Tibial artery (tissue), 4 donors: ENCODE measurements at places on chromosomes 5 and 9.

- DNase-seq, result no peak
These were observed 46.4 kb upstream of the SEMA4D start for GRCh38 chr9:89544279-89544661.

GRCh38 chr5:96616801-96617200, 45.4 kb upstream of the CAST start:
- no peak for DNase-seq

DNA sequence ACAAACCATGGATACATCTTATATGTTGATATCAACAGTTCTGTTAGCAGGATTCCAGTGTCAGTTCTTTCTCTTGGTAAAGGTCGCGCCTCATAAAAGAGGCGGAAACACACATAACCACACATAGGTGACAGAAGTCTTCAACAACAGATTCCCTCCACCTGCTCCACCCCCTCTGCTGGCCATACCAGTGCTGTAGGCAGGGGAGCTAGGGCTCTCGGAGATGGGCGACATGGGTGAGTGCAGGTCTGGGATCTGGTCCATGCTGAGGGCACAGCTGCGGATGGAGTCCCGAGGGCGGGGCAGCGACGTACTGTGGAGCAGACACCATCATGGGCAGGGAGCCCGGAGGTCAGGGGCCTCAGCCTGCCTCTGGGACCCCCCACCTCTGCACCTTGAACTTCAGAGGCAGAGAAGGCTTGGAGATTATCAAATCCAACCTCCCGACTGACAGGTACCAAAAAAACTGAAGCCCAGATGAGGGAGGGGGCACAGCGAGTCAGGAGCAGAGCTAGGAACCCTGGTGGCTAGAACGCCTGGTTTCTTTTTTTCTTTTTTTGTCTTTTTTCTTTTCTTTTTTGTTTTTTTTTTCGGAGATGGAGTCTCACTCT, 12.0 kb upstream of the TOR2A start:
- DNase-seq, result no peak

DNA sequence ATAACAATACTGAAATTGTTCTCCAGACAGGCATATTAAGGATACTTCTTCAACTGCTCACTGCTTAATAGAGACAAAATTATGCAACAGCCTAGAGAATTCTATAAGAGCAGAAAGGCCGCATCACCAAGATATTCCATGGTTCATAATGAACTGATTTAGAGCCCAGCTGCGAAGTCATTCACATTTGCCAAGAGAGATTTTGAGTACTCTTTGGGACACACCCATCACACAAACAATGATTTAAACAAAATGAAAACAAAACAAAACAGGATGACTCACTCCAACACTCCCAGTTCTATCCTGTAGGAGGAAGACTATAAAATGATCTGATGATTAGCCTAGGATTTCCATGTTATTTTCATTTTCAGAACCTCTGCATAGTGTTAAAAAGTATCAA, 145.7 kb upstream of the GNA14 start:
- no peak for DNase-seq

DNA sequence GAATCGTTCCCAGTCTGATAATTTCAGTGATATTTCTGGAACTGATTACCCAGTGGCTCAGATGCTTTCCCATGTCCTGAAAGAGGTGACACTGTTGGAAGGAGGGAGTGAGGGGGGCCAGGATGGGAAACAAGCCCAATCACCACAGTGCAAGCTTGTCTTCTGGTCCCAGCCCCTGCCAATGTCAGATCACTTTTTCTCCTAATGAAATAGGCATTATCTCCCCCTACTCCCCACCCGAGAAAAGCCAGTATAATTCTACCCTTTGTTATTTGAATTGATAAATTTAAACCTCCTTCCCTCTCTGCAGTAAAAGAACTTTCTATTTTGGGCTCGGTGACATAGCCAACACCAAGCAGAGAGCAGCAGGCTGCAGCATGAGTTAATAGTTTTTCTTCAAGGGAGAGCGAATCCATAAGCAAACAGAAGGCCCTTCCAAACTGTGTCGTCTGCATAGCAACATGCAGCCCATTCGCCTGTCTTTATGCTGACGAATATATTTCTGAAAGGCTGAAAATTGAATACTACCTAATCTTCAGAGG, 14.6 kb upstream of the PPP2CA start:
- no peak for DNase-seq

GRCh38 chr9:93258818-93259489, 75.0 kb downstream of the WNK2 start:
- DNase-seq, result peak; percentile 43

DNA sequence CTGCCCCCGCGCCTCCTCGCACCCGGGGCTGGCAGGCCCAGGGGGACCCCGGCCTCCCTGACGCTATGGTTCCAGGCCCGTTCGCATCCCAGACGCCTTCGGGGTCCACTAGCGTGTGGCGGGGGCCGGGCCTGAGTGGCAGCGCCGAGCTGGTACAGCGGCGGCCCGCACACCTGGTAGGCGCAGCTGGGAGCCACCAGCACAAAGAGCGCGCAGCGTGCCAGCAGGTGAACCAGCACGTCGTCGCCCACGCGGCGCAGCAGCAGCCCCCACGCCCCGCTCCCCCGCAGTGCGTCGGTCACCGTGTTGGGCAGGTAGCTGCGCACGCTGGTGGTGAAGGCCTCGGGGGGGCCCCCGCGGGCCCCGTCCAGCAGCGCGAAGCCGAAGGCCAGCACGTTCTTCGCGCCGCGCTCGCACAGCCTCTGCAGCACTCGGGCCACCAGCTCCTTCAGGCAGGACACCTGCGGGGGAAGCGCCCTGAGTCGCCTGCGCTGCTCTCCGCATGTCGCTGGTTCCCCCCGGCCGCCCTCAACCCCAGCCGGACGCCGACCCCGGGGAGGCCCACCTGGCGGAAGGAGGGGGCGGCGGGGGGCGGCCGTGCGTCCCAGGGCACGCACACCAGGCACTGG, 548 bp downstream of the TERT start:
- peak; percentile 42 for DNase-seq

- DNase-seq, result no peak
These were observed 18.9 kb downstream of the RPS23 start for GRCh38 chr5:82259172-82259800.

DNA sequence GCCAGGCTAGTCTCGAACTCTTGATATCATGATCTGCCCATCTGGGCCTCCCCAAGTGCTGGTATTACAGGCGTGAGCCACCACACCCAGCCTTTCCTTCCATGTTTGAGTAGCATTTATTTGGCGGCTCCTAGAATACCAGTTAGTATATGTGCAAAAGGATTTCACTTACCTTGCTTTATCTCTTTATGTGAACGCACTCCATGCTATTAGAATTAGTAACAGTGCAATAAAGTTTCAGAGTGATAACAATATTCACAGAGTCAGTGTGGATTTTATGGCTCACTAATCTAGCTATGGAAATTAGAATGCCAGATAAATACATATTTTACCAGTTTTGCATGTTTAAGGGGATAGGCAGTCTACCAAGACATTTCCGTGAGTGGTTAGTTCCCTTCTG, 74.4 kb upstream of the NIPBL start:
- no peak for DNase-seq

GRCh38 chr5:60248901-60249300, 355.4 kb upstream of the PDE4D start:
- DNase-seq, result no peak

- DNase-seq, result no peak
These were observed 322.4 kb downstream of the TMEM161B start for GRCh38 chr5:87946271-87946670.

DNA sequence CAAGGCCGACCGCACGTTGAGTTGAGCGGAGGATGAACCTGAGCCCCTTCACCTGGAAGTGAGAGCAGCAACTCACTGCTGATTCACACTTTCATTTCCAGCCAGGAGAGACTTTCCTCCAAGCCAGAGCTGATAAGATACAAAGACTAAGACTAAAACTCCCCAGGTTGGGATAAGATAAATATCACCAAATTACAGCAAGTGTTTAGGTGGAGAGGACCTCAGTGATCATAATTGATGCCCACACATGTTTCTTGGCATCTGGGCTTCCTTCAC, 6.4 kb upstream of the NKD2 start:
- DNase-seq, result no peak

DNA sequence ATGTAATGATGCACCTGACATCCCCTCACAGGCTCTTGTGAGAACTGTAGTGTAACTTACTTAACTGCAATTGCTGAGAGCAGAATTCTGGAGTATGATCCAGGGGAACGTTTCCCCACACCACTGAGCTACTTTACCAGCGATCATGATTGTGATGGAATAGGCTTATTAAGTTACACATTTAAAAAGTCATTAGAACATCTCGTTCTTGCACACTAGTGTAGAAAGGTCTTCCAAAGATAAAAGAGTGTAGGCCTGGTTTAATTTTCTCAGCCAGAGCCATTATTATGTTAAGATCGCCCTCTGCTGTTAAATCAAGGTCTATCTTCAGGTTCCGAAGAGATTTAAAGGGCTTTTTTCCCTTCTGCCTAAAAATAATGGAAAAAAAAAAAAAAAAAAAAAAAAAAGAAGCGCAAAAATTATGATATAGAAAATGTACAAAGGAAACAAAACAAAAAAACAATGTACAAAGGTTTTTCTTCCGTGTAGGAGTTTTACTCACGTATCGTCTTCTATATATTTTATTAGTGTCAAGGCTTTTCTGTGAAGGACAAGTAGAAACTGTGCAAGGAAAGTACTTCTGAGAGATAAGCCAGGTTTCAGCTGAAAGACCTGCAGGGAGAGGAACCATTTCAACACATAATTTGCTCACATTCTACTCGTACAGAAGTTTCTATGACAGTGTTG, 18.6 kb upstream of the MOB3B start:
- no peak for DNase-seq

DNA sequence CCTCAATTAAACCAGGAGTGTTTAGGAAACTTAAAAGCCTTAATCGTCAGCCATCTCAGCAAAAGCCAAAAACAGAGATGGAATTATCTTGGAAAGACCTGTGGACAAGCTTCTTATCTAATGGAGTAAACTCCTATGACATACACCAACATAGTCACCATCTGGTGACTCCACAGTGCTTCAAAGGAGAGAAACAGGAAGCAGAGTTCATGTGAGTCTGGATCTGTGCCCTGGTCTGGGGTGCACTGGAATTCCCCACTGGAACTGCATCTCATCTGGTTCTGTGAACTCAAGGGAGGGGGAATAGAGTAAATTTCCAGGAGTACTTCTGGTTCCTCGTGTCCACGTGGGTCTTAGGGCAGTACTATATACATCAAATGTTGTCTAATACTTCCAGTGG, 36.3 kb upstream of the KCNN2 start:
- no peak for DNase-seq

GRCh38 chr5:39440192-39440957, 15.6 kb upstream of the DAB2 start:
- DNase-seq, result no peak

GRCh38 chr5:91898019-91898418, 514.9 kb upstream of the ARRDC3 start:
- DNase-seq, result no peak

- DNase-seq, result no peak
These were observed 72.0 kb downstream of the ACTBL2 start for GRCh38 chr5:57410374-57411320.

DNA sequence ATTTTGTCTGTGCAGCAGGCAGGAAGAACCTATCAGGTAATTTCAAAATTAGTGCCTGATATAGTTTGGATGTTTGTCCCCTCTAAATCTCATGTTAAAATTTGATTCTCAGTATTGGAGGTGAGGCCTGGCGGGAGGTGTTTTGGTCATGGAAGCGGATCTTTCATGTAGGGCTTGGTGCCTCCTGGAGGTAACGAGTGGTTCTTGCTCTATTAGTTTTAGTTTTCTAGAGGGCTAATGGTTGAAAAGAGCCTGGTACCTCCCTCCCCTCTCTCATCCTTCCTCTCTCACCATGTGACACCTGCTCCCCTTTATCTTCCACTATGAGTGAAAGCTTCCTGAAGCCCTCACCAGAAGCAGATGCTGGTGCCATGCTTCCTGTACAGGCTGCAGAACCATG, 106.3 kb downstream of the DRD1 start:
- no peak for DNase-seq

GRCh38 chr5:128965011-128965637, at the start of gene SLC27A6:
Gene SLC27A6, plus strand, starts transcription at chr5:128965488. Its CDS starts 650 bp downstream, at chr5:128966138.
- no peak for DNase-seq

GRCh38 chr5:72372331-72372730, 52.2 kb downstream of the PTCD2 start:
- no peak for DNase-seq

DNA sequence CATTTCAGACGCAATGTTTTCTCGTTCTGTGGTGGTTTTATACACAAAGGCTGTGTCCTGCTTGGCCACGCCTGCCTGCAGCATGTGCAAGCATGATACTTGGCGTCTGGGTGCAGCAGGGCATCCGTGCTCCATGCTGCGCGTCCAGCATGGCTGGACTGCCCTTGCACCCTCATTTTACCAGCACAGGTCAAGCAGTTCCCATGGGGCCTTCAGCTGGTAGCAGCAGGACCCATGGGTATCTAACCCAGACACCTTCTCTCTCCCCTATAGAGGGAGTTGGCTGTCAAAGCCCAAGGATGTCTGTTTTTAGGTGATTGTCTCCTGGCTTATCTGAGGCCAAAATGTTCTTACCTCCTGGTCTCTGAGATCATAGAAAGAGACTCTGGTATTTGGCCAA, 158.3 kb upstream of the PITX1 start:
- no peak for DNase-seq

- no peak for DNase-seq
These were observed 49.6 kb downstream of the ZFR start for GRCh38 chr5:32394981-32395380.

- no peak for DNase-seq
These were observed 23.5 kb upstream of the HAND1 start for GRCh38 chr5:154501566-154501965.

DNA sequence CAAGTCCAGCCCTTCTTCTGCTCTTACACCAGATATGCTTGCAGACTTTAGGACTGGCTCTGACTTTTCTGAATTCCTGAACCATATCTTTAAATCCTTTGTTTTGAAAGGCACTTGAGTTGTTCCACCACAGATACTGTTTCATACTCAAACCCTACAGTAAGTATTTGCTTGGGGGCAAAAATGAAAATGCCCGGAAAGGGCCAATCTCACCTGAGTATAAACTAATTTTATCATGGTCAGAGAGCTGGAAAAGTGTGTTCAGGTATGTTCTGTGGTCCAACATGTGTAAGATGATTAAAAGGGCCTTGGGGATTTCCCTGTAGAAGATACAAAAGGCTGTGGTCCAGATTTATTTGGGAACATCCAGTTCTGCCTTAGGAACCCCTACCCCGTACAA, 225.2 kb downstream of the MAN2A1 start:
- DNase-seq, result no peak

DNA sequence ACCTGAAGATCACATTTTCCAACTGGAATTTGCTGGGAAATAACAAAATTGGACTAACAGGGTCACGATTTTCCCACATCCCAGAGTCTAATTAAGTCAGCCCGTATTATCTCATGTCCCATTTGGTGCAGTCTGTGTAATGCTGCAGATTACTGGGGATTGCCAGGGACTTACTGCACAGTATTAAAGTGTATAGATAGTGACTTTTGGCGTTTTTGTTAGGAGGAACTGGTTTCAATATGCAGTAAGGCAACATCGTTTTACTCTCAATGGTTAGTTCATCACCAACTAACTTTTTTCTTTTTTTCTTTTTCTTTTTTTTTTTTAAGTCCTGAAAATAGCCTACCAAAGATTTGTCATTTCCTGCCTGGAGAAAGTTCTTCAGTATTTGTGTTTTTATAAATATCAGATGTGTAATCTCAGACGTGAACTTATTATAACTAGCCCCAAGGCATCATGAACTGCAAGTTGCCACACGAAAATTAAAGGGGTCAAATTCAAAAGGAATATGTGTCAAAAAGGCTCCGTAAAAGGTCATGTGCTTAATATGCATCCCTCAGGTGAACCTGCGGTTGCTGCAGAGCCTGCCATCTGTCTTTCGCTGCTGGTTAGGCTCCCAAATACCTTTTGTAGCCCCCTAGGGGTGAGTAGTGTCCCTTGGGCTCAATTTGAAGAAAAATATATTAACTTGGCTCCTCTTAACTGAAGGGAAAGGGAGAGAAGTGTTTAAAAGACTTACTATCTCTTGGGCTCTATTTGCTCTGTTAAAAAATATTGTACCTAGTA, 176.7 kb upstream of the ADAMTSL1 start:
- no peak for DNase-seq
